ENCODE measurements at places on chromosomes 4 and X.

DNA sequence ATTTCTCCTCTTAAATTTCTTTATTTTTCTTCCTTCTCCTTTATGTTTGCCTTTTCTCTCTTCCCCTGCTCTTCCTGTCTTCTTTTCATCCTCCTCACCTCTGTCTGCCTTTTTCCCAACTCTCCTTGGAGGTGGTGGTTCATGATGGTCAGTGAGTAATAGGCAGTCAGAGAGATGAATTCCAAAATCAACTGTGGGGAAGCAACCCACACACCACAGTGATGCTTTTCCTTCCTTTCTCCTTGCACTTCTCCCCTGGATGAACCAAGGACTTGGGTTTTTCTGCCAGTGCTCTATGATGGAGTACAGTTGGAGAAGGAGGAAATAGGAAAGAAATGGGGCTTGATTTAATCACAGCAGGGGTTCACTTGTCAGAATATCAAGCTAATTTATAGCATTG lies 153.8 kb downstream of the DCK start:
- no peak for DNase-seq

DNA sequence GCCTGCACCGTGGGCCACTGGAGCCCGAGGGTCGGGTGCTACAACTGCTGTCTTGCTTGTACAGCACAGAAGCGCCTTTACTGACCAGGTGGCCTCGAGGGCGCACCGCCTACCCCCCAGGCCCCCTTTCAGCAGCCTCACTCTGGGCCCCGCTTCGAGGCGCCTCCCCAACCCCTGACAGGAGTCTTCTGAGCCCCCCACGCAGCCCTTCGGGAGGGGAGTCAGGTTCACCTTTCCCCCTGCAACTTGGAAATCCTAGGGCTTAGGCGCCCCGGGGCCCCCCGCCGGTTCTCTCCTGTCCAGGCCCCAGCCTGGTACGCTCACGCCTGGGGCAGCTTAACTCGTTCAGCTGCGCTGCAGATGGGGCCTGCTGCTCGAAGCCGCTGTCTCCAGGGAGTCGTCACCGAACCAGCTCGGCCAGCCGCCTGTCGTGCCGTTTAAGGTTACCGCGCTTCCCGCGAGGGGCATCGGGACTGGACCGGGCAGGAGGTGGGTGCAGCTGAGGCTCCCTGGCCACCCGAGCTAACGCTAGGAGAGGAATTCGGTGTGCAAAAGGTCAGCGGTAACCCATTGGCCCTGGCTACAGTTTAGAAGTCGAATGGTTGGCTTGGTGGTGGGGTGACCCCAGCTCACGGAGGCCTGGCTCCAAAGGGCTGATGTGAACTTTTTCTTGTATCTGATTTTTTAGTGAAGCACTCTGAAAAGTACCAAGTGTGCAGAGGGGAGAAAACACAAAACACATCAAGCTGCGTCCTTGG lies 58.9 kb upstream of the BCOR start:
- no peak for DNase-seq

- DNase-seq: no peak
Observed at GRCh38 chr4:180060159-180060889, 2182.9 kb upstream of the TENM3 start.

GRCh38 chrX:9983846-9984245 lies 16.7 kb downstream of the CLDN34 start:
- no peak for DNase-seq

- DNase-seq: no peak
Observed at GRCh38 chr4:147620315-147620714, 3.1 kb downstream of the TMEM184C start.

DNA sequence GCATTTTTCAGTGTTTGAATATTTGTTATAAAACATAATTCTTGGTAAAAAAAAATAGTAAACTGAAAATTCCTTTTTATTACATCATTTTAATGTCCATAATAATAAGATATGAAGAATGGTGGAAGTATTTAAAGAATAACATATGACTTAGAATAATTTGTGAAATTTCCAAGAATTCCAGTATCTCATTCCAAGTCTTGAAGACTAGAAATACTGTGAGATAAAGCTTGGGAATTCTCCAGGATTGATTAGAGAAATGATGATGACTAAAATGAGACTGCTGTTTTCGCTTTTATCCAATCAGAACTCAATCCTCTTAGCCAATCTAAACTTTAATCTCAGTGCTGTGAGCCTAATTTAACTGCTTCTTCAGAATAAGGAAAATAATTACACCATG lies 184.2 kb upstream of the HCCS start:
- no peak for DNase-seq

- no peak for DNase-seq
Observed at GRCh38 chr4:138190452-138190858, 51.7 kb downstream of the SLC7A11 start.

Measured in T-helper 1 cell (primary cell).